CD4-positive, alpha-beta memory T cell (primary cell): ENCODE measurements at places on chromosomes 6 and 20. TPM values are rescaled to one million over a fixed set of nuclear protein-coding genes. Genes with fewer than 3 reads are reported as not detected.

The ENPP1 gene
- 0.52 TPM for total RNA-seq

DNA sequence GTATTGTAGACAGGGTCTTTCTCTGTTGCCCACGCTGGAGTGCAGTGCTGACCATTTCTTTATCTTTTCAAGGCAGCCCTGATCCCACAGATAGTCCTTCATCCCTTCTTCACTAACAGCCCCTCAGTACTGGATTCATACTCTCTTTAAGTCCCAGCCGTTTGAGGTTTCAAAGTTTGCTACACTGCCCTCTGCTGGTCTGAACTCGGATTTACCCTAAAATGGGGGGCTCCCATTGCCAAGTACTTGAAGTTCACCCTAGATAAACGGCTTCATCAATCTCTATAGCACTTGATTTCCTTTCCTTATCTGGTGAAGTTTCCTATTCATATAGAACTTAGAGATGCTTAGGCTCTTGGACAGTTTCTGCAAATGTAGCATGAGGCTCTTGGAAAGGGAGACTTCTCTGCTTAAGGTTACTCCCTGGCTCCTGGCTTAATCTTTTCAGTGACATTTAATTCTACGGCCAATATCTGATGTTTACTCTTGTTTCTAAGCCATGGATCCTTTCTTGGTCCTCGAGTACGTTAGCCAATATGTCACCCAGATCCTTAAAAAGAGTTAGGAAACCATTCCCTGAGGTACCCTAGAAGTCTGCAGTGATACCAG, 21.4 kb upstream of the PREP start:
- H3K27ac ChIP-seq, result no peak overlapping the region
- no peaks in the 10 kb centered on the region for H3K36me3 ChIP-seq
- no peaks in the 10 kb centered on the region for H3K27me3 ChIP-seq

DNA sequence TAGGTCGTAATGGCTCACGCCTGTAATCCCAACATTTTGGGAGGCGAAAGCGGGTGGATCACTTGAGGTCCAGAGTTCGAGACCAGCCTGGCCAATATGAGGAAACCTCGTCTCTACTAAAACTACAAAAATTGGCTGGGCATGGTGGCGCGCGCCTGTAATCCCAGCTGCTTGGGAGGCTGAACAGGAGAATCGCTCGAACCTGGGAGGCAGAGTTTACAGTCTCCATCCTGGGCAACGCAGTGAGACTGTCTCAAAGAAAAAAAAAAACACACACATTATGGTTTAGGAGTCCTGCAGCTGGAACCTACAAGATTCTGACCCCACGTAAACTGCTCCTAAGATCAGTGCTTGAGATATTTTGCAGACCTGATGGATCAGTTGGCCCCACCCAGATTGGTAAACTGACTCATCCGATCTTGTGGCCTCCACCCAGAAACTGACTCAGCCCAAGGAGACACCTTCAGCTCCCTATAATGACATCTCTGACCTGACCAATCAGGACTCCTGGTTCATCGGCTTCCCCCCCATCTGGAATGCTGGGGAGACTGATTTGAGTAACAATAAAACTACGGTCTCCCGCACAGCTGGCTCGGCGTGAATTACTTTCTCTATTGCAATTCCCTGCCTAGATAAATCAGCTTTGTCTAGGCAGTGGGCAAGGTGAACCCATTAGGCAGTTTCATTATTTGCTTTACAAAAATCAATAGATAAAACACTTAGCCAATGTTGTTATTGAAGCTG, 96.2 kb upstream of the BTN3A2 start:
- no peaks in the 10 kb centered on the region for H3K27me3 ChIP-seq
- no peak for DNase-seq
- H3K27ac ChIP-seq, result no peak overlapping the region
- peaks cover 20% of the 10 kb centered on the region for H3K4me1 ChIP-seq

GRCh38 chr20:59331721-59332329, 31.4 kb downstream of the EDN3 start:
- H3K36me3 ChIP-seq, result no peaks in the 10 kb centered on the region
- H3K4me3 ChIP-seq, result no peak overlapping the region
- H3K27me3 ChIP-seq, result peaks cover 3% of the 10 kb centered on the region
- no peak for DNase-seq
- no peaks in the 10 kb centered on the region for H3K4me1 ChIP-seq
- no peak overlapping the region for H3K27ac ChIP-seq

- no peak overlapping the region for H3K4me3 ChIP-seq
- H3K27me3 ChIP-seq, result peaks cover 8% of the 10 kb centered on the region
- no peak overlapping the region for H3K27ac ChIP-seq
- H3K4me1 ChIP-seq, result no peaks in the 10 kb centered on the region
Measured at GRCh38 chr6:132405143-132405915, 4.1 kb upstream of the MOXD1 start.

- H3K27me3 ChIP-seq, result peaks cover 16% of the 10 kb centered on the region
- DNase-seq, result no peak
- H3K27ac ChIP-seq, result no peak overlapping the region
Measured at GRCh38 chr6:24640166-24640565, 5.8 kb downstream of the KIAA0319 start.
